ENCODE measurements at places on chromosomes 5 and 9. TPM values are rescaled to one million over a fixed set of nuclear protein-coding genes. Genes with fewer than 3 reads are reported as not detected.

Gene NME5
- total RNA-seq, result 0.53 TPM

Gene C1QTNF2
- total RNA-seq, result not detected

Gene IL4
- not detected for total RNA-seq

Gene PTGDS
- 0.26 TPM for total RNA-seq

Gene MARVELD2
- 19.5 TPM for total RNA-seq

Gene LCP2
- not detected for total RNA-seq

Gene COX7C
- 226 TPM for total RNA-seq

Gene PRLR
- total RNA-seq, result not detected

Gene DNLZ
- 14.5 TPM for total RNA-seq

Gene TMEM161B
- 17.4 TPM for total RNA-seq

Gene PCDHB16
- not detected for total RNA-seq

Gene PCDHB15
- under 0.01 TPM for total RNA-seq

Gene KCNV2
- total RNA-seq, result not detected

Gene NSMF
- total RNA-seq, result 15.1 TPM

Gene PCDHAC1
- total RNA-seq, result 1.7 TPM

Gene GFPT2
- 0.26 TPM for total RNA-seq

Gene LHFPL2
- total RNA-seq, result 32.4 TPM

Gene PLAC8L1
- 0.53 TPM for total RNA-seq

Gene BTNL3
- total RNA-seq, result not detected

Gene SPAG8
- 0.26 TPM for total RNA-seq

Gene PRDM9
- not detected for total RNA-seq

Gene SV2C
- not detected for total RNA-seq

Gene NMUR2
- total RNA-seq, result not detected

Gene MELK
- 8.2 TPM for total RNA-seq

Gene TEK
- total RNA-seq, result 0.26 TPM

Gene CDKN2A
- 1.6 TPM for total RNA-seq

Gene TEX48
- not detected for total RNA-seq

Gene HOMER1
- 20.5 TPM for total RNA-seq

Gene UBAC1
- 38.5 TPM for total RNA-seq

Gene NXNL2
- 0.26 TPM for total RNA-seq

Gene TTLL11
- total RNA-seq, result 2.3 TPM

Gene DDX4
- under 0.01 TPM for total RNA-seq

Gene CDH10
- not detected for total RNA-seq
